ENCODE measurements at places on chromosomes 2 and 18.

DNA sequence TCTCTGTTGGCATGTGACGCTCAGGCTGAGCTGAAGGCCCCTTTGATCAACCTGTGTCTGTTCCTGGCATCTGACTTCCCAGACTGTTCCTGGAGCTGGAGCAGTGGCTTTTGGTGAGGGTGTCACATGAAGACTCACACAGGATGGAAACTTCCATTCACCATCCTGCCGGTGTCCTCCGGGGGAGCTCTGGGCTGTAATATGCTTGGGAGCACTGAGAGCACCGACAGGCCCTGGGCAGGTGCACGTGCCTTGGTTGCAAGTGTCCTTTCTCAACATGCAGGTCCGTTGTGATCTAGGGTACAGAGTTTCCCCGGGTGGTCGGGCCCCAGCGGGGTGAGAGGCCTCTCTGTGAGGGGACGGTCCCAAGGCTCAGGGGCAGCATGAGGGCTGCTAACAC lies 24.8 kb upstream of the GBX2 start:
- DNase-seq = no peak

GRCh38 chr2:31748041-31748440 lies 167.3 kb upstream of the SRD5A2 start:
- DNase-seq = no peak

- no peak for DNase-seq
Observed at GRCh38 chr2:41170589-41170988, 718.7 kb upstream of the SLC8A1 start.

GRCh38 chr2:237294460-237294859 lies 119.5 kb downstream of the COL6A3 start:
- no peak for DNase-seq

DNA sequence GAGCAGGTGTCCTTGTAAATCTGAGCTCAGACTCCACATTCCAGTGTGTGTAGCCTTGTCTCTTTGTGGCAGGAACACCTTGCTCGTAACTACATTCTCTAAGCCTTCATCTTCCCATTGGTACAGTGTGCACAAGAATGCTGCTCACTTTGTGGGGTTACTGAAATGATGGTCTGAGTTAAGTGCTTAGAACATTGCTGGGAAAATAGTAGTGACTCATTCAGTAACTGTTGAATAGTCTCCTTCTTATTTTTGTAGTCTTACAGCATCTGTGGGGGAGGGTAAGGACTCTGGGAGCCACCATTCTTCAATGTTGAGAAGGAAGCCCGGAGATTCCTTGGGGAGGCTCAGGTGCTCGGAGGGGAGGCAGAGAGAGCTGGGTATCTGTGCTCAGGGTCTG lies 236.0 kb upstream of the HDAC4 start:
- DNase-seq = no peak

GRCh38 chr18:48736321-48737260 lies 197.8 kb downstream of the CTIF start:
- no peak for DNase-seq

DNA sequence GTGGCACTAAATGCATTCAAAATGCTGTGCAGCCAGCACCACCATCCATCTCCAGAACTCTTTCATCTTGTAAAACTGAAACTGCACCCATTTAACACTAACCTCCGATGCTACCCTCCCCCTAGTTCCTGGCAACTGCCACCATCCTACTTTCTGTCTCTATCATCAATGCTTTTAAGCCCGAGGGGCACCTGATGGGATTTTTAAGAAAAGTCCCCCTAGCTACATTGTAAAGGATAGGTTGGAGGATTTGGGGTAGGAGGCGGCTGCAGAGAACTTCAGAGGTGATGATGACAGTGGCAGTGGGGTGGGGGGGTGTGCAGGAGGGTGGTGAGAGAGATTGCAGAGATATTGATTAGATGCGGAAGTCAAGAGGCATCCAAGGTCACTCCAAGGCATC lies 10.8 kb upstream of the YWHAQ start:
- no peak for DNase-seq

DNA sequence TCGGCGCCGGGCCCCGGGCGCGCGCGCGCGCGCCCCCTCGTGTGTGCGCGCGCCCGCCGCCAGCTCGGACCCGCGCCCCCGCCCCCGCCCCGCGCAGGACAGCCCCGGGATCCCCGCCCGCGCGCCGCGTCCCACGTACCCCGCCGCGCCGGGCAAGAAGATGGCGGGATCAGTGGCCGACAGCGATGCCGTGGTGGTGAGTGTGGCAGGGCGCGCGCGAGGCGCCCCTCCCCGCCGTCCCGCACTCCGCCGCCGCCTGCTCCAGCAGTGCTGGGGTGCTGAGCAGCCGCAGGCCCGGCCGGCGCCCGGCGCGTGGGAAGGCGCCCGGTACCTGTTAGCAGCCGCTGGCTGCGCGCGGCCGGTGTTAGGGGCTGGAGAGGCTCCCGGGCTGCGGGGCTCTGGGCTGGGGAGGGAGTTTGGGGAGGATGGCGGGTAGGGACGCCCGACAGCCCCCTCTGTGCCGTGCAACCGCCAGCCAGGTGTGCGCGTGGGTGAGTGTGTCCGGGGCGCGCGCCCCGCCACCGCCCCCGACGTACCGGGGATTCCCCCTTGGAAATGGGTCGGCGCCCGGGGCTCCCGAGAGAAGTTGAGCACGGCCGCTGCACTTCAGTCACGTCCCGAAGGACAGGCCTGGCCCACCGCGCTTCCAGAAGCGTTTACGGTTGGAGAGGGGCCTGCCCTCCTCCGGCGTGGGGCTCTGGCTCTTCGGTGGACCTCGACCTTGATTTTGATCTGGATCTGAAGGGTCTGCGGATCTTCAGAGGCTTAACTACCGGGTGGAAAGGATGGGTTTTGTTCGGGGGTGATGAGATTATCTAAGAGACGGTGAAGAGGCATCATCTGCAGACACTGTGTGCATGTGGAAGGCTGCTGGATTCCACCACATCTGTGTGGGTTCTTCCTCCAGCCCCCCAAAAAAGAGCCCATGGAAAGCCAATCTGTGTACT lies 697 bp downstream of the LGALSL start:
- peak; percentile 69 for DNase-seq

DNA sequence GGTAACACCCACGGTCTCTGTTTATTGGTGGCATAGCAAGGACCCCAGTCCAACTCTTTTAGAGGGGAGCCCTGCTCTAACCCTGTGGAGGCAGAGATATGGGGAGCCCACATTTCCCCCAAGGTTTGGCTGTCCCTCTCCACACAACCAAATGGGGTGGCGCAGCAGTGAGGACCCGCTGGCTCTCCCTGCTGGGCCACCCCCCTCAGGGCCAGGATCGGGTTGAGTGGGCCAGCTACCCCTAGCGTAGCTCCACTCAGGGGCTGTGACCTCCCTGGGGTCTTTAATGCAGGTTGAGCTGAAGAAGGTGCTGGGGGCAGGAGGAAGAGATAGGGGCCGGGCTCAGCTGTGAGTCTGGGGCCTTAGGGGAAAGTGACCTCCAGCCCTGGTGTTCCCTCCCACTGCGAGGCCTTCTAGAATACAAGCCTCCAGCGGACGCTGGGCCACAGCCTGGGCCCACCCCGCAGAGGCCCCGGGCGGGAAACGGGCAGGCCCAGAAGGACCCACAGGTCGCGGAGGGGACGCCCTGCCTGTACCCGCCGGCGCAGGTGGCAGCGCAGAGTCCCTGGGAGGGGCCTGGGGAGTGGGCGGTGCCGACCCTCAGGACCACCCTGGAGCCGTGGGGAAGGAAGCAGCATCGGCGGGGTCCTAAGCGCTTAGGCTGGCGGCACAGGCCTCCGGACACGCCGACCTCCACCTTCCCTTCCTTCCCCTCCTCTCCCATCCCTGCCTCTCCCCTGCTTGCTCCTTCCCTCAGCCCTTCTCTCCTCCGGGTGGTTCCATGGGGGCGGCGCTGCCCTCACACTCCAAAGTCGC lies 9.6 kb downstream of the CROCC2 start:
- DNase-seq = peak; percentile 31

DNA sequence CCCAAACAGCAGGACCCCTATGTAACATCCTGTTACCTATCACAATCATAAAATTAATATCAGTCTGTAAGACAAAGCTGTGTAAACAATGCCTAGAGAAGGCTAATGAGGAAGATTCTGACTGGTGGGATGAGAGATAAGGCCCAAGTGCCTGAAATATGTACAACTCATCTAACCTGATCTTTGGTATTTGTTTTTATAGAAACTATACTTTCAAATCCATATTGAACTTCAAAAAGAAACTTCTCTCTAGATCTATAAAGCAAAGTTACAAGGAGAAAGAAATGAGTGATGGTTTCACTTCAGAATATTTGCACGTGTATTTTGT lies 36.1 kb upstream of the ITGA4 start:
- no peak for DNase-seq

DNA sequence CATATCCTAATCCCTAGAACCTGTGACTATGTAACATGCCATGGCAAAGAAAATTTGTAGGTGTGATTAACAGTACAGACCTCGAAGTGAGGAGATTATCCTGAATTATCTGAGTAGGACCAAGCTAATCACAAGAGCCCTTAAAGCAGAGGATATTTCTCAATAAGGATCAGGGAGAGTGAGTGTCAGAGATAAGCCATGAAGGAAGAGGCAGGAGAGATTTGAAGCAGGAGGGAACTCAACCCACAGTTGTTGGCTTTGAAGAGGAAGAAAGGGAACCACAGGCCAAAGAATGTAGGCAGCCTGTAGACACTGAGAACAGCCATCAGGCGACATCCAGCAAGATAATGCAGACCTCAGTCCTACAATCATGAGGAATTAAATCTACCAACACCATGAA lies 229.3 kb downstream of the NBAS start:
- DNase-seq = no peak

- DNase-seq = no peak
Observed at GRCh38 chr18:677145-677544, 19.7 kb downstream of the TYMS start.

- no peak for DNase-seq
Observed at GRCh38 chr2:19171409-19171808, 187.0 kb downstream of the OSR1 start.

GRCh38 chr2:125037135-125037653 lies 1012.1 kb downstream of the CNTNAP5 start:
- no peak for DNase-seq

DNA sequence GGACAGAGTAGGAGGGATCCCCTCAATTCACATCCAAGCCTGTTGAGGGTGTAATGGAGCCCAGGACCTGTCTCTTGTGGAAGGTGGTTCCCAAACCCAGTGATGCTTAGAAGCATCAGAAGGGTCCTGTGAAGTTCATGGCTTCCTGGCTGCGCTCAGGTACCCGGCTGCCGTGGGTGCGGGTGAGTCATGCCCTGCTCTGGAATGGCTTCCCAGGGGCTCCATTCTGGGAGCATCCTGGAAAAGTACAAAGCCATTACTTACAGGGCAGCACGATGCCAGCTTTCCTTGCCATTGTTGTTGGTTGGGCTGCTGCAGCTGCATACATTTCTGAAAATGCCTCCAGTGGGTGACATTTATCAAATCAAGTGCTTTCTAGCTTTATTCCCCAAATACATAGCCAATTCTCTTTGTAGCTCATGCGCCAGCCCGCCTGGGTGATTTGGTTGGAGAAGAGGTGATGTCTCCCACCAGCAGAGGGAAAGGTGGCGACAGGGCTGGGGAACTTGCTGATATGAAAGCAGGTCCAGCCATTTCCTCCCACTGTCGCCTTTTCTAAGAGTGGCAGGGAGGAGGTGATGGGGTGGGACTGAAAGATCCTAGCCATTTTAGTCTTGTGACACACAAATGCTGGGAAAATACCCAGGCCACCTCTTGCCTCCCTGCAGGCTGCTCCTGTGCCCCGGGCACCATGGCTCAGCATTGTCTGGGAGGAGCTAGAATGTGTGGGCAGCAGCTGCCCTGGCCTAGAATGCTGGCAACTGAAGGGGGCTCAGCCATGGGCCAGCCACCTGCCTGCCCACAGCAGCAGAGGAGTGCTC lies 65.9 kb upstream of the HPCAL1 start:
- no peak for DNase-seq

DNA sequence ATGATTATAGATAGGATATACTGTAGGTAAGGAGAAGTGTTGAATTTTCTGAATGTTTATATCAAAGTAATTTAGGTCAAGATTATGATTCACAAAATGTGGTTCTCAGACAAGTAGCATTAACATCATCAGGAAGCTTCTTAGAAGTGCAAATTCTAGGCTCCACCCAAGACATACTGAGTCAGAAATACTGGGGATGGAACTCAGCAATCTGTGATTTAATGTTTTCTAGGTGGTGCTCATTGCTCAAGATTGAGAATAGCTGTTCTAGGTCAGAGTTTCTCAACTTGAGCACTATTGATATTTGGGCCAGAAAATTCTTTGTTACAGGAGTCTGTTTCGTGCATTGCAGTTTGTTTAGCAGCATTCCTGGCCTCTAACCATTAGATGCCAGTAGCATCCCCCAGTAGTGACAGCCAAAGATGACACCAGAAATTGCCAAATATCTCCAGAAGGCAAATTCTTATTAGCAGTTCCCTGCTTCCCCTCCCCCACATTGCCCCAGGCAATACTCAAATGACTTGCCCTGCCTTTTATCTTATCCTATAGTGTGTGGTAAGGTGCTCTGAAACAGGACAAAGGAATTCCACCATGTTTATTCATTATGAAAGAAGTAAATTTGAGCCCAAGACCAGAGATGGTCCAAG lies 1001.2 kb downstream of the DPP10 start:
- DNase-seq = no peak

DNA sequence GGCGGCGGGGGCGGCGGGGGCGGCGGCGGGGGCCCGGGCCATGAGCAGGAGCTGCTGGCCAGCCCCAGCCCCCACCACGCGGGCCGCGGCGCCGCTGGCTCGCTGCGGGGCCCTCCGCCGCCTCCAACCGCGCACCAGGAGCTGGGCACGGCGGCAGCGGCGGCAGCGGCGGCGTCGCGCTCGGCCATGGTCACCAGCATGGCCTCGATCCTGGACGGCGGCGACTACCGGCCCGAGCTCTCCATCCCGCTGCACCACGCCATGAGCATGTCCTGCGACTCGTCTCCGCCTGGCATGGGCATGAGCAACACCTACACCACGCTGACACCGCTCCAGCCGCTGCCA lies 644 bp downstream of the ONECUT2 start:
- DNase-seq = no peak

- DNase-seq = no peak
Observed at GRCh38 chr2:153291718-153292117, 186.8 kb downstream of the RPRM start.

DNA sequence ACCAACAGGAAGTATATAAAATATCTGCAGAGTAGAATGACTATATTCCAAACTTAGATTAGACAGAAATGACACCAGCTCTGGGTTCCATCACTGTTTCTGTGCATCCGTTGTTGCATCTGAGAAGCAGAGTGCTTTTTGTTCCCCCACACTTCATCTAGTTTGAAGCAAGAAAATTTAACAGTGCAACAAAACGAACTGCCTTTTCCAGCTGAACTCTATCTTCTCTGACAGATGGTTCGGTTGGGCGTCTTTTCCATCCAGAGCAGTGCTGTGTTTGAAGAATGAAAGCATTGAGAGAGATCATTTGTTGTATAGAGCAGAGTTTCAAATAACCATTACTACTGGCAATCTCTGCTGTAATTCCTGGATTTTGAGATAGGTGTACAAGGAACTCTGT lies 757.5 kb downstream of the DPP10 start:
- no peak for DNase-seq

DNA sequence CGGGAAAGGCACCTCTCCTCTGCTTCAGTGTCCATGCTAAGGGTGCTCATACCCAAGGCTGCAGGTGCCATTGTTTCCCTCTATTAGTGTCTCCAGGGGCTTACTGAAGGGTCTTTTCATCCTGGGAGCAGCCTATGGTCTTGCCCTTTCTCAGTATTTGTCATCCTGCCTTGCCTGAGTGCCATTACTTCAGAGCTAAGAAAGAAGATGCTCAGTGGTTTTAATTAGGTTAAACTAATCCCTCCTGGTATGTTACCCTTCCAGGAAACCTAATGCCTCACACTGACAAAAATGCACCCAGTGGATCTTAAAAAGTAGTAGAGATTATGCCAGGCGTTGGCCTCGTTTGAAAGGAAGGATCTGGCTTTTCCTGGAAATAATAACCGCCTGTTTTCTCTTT lies 151.4 kb downstream of the LRRTM1 start:
- DNase-seq = no peak

- DNase-seq = no peak
Observed at GRCh38 chr2:54680397-54681041, 42.9 kb upstream of the EML6 start.

Data from left cardiac atrium (tissue), 4 donors.